NCI-H774 (cell line): ENCODE measurements at places on chromosomes 6 and 20.

DNA sequence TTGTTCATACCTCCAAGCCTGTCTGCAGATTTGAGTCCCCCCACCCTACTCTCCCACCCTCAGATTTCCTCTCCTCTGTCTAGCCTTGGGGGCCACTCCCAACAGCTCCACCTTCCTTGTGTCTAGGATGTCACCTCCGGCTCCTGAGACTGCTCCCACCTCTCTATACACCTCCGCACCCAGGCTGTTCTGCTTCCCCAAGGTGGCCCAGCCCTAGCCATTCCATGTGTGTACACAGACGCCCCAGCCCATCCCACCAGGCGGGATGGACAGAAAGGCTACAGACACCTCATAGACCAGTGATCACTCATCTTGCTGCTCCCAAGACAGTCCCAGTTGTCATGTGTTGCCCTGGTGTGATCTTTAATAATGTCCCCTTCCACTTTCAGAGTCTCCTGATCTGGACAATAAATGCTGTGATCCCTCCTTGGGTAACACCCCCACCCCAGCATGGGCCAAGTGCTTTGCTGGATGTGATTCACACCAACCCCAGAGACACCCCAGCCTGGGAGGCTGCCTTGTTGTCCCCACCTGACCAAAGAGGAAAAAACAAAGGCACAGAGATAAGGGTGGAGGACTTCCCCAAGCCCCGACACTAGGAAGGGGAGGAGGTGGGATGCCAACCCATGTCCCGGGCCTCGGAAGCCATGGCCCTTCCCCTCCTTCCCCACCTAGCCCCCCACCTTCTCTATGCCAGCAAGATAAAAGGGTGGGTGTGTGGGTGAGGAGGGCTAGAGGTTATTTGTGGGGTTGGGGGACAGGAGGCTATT lies 36.1 kb downstream of the MDFI start:
- no peak for DNase-seq

GRCh38 chr20:37822141-37822601 lies 80.8 kb upstream of the VSTM2L start:
- DNase-seq, result no peak

GRCh38 chr20:32743237-32744112 lies at the start of gene COMMD7:
Gene COMMD7, minus strand, starts transcription at chr20:32743467. Its CDS starts 76 bp downstream, at chr20:32743391.
- peak; percentile 62 for DNase-seq

GRCh38 chr6:32845384-32845884 lies 1.6 kb upstream of the PSMB8 start:
- DNase-seq, result no peak

DNA sequence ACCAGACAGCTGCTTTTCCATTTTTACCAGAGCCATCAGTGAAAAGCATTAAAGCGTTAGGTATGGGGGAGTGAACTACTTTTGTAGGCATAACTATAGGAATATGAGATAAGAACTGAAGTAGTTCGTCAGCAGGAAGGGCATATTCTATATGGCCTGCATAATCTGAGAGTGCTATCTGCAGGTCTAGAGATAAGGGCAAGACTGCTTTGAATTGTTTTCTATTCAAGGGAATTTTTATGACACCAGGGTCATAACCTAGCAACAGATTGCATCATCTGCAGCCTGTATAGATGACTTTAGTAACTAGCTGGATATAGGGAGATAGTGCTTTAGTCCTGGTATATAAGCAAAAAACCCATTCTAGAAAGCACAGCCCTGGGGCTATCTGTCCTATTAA lies 437.3 kb upstream of the HTR1E start:
- DNase-seq, result no peak
